HTR-8/SVneo (cell line): ENCODE measurements at places on chromosomes 5 and 9.

DNA sequence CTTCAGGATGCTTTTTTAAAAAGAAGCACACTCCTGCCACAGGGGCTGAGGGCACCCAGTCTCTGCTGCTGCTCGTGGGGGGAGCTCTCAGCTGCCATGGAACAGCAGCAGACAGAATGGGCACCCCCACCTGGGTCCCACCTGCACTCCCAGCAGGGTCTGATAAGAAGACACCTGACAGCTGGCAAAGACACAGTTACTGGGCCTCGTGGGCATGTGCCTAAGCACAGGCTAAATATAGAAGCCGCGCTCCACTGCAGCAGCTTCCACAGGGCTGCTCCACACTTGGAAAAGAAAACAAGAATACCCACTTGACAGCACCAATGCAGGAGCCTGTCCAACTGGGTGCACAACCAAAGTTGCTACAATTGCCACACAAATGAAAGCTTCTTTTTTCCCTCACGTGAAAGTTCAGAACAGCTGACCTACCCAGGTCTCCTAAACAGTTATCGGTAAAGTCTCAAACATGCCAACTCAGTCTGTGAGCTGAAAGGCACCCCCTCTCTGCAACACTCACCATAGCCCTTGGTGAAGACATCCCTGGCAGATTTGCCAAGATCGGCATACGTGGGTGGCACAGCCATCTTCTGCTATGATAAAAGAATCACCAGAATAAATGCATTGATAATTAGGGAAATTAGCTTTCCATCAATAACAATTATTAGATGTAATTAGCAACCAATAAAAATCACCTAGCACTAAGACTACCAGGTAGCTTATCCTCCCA, 12.2 kb downstream of the VDAC1 start:
- DNase-seq: no peak

DNA sequence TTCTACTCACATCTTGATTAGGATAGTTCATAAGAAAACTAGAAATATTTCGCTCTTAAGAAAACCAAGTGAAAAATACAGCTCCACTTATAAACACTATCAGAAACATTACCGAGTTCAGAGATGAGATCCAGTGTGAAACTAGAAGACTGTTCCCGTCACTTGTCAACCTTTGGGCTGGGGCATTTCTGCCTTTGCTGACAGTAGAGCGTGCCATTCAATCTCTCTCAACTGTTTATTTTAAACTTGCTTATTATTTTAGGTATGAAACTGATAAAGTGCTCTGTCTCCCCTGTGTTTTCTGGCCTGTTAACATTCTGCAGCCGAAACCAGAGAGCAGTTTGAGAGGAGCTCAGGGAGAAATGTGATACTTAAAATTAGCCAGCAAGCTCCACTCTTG, 16.7 kb downstream of the MRRF start:
- DNase-seq: no peak

GRCh38 chr9:35311891-35312639, 150.3 kb downstream of the UNC13B start:
- DNase-seq: no peak

- no peak for DNase-seq
These were observed 50.9 kb downstream of the OSTF1 start for GRCh38 chr9:75139201-75139600.

- DNase-seq: no peak
These were observed 205.7 kb downstream of the NTRK2 start for GRCh38 chr9:84875193-84875592.

- DNase-seq: no peak
These were observed 38.2 kb upstream of the ZNF354A start for GRCh38 chr5:178768371-178769260.

DNA sequence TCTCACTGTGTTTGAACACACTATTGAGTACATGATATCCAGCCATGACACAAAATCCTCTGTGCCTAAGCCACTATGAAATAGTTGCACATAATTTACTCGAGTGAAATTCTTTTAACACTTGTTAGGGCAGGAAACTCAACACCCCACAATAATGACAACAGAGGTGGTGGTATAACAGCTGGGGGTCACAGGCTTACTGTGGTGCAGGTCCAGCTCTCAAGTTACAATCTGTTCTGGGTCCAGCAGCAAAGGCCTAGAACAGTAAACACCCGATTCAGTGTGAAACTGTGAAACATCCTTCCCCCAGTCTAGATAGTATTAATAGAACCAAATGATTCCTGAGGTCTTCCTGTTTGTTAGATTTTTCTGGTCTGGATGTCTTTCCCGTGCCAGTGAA, 102.9 kb upstream of the APC start:
- DNase-seq: no peak

DNA sequence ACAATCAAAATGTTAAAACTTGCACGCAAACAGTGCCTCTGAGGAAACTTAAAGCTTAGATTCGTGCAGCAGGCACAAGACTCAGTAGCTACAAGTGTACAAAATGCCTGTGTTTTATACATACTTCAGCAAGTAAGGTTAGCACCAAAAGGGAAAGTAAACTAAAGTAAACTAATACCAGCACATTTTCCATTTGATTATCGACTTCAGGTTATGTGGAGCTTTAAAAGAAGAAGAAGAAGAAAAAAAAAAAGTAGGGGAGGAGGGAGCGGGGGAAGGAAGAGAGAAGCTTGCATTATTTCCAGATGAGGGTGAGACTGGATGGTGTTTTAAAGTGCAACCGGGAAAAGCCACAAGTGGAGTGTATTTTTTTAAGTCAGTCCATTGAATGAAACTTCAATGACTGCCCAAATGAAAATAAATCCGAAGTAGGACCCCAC, 596 bp upstream of the ADAMTS6 start:
- no peak for DNase-seq

- DNase-seq: no peak
These were observed 20.9 kb downstream of the FAM13B start for GRCh38 chr5:138011991-138012390.

GRCh38 chr9:82546136-82546535, 516.8 kb downstream of the RASEF start:
- DNase-seq: no peak

DNA sequence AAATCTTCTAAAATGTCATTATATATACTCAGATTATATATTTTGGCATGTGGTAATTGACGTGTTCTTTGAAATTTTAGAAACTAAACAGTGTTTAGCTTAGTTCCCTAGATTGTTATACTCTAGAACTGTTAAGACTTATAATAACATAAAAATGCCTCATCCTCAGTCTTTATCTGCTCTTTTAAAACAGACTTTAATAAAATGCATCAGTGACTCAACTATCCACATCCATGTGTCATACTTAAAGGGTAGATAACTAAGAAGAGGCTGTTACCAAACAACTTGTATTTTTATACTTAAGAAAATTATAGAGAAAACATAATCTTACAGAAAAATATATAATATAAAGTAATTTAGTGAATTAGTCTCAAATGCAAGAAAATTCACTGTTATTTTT, 15.2 kb downstream of the NFIL3 start:
- DNase-seq: no peak
